Suppressor macrophage treated with lipopolysaccharide for 1 hour (primary cell): ENCODE measurements at places on chromosomes 4 and X.

- DNase-seq, result no peak
These were observed 46.1 kb downstream of the SLIT2 start for GRCh38 chr4:20297783-20298182.

GRCh38 chrX:65586491-65586890, 51.9 kb upstream of the LAS1L start:
- DNase-seq, result no peak

GRCh38 chr4:77881460-77882295, 19.0 kb downstream of the MRPL1 start:
- no peak for DNase-seq

DNA sequence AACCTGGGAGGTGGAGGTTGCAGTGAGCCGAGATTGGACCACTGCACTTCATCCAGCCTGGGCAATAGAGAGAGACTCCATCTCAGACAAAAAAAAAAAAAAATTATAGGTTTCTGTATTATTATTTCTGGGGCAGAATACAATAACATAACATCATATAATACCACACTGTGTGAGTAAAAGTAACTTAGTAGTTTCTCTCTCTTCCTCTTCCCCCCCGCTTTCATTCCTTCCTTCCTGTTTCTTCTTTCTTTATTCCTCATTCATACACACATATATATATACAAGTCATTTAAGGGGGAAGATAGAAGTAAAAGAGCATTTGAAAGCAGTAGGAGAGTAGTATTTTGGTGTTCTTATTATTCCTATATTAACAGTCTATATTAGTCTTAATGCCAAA, 55.9 kb upstream of the FHDC1 start:
- no peak for DNase-seq

DNA sequence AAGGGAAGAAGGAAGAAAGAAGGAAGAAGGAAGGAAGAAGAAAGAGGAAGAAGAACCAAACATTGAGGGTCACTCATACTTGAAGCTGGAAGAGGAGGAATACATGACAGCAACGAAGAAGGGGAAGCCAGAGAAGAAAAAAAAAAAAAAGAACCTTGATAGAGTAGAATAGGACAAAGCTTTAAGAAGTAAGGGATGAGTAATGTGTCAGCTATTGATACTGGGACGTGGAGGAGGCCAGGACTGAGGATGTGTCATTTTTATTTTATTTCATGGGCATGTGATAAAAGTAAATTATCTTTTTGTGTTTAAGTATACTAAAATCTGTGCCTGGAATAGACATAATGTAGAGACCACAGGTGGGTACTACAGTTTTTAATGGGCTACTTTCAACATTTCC, 6.4 kb downstream of the EDA2R start:
- DNase-seq, result no peak

GRCh38 chr4:113635739-113636437, 125.7 kb downstream of the CAMK2D start:
- DNase-seq, result no peak

GRCh38 chr4:73908965-73909364, 39.8 kb downstream of the CXCL1 start:
- DNase-seq, result no peak

GRCh38 chr4:183449193-183449882, 4.9 kb downstream of the CDKN2AIP start:
- peak; percentile 63 for DNase-seq

- DNase-seq, result no peak
These were observed 10.7 kb upstream of the LRBA start for GRCh38 chr4:151025759-151026158.

DNA sequence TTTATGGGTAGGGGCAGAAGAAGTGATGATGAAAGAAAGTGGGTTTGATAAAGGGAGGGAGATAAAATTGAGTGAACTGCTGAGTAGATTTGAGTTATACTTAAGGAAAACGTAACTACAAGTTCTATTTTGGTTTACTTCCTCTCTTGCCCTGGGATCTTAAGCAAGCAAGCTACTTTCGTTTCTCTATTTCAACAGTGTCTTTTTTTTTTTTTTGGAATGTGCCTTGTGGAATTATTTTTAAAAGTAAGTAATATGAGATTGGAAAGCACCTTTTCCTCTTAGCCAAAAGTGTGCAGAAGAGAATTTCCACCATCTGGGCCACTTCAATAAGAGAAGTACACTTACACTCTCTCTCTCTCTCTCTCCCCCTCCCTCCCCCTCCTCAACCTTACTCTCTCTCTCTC, 16.0 kb upstream of the C4orf36 start:
- peak; percentile 75 for DNase-seq

GRCh38 chr4:26692014-26692726, 108.3 kb downstream of the TBC1D19 start:
- no peak for DNase-seq

- DNase-seq, result no peak
These were observed 86.9 kb upstream of the SHISA3 start for GRCh38 chr4:42310358-42310757.

GRCh38 chrX:114973013-114973412, 44.4 kb downstream of the IL13RA2 start:
- no peak for DNase-seq

DNA sequence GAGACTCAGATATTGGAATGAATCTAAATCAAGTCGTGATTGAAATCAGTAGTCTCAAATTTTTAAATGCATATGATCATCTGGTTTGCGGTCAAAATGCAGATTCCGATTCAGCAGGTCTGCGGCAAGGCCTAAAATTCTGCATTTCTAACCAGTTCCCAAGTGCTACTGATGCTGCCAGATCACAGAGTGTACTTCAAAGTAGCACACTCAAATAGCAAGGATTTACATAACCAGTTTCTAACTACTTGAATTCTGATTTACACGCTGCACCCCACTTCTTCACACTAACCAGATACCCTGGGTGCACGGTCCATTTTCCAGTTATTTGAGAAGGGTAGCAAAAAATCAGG, 752 bp downstream of the MBTPS2 start:
- no peak for DNase-seq

GRCh38 chr4:110733901-110734300, 111.0 kb upstream of the PITX2 start:
- no peak for DNase-seq

GRCh38 chr4:109966891-109967481, 54.3 kb downstream of the EGF start:
- no peak for DNase-seq

DNA sequence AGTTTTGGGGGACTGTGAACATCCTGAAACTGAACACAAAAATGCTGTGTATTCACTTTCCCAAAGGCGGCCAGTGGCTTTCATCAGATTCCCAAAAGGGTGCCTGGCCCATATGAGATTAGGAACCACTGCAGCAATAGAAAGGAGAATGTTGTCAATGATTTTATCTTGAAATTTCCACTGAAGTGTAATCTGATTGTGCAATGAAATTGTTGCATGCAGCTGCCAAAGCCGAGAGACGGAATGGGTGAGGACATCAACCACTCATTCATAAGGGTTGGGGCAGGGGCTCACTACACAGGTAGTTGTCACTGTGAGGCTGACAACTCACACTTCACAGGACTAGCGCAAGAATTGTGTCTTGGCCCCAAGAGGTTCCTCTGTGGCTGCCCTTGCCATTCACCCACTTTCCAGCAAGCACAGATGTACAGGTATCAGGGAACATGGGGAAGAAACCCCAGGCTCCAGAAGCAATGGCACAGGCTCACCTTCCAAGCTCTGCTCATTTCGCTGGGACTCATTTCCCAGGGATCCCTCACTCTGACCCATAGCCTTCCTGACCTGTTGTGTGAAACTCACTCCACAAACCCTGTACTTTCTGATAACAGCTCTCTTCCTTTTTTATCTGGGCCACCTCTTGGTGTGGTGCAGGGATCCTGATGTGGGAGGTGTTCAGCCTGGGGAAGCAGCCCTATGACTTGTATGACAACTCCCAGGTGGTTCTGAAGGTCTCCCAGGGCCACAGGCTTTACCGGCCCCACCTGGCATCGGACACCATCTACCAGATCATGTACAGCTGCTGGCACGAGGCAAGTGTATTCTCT, 48.8 kb downstream of the BMX start:
- no peak for DNase-seq

DNA sequence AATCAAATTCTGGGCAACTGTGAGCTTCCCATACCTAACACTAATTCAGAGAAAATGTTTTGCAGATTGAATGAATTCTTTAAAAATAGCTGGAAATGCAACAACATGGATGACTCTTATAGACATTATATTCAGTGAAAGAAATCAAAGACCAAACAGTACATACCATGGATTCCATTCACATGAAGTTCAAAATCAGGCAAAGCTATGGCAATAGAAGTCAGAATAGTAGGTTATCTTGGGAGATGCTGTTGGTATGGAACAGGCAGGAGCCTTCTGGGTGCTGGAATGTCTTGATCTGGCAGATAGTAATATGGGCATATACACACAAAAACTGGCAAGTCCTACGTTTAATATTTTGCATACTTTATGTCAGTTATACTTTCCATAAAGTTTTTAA, 25.5 kb upstream of the CBLL2 start:
- no peak for DNase-seq

DNA sequence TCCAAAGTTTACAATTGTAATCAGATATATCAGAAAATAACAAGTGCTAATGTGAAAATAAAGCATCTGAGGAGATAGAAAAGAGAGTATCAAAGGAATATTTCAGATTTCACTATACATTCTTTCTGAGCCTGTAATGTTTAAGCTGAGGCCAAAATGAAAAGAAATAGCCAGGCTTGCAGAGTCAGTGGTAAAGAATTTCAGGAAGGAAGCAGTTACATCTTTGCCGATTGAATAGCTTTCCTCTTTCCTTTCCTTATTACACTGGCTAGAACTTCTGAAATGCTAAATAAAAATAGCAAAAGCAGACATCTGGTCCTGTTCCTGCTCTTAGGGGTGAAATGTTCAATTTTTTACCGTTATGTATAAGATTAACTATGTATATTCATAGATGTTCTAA, 1441.6 kb upstream of the PCDH7 start:
- DNase-seq, result no peak

GRCh38 chr4:36163198-36163597, 81.1 kb downstream of the ARAP2 start:
- DNase-seq, result no peak

DNA sequence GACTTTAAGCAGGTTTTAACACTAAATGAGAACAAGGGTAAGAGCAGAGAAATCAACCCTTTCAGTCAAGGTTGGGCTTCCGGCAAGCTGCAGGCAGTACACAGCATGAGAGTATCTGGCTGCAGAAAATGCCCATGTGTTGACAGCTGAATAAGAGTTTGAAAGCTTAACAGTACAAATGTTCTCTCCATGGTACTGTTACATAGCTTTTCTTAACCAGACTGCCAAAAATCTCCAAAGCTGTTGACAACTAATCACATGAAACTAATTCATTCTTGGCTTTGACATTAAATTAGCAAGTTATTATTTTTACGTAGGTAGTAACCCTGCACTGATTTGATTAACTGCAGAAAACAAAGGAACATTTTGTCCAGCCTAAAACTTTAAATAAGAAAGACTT, 153.5 kb downstream of the SLC10A7 start:
- no peak for DNase-seq

- peak; percentile 67 for DNase-seq
These were observed 51.7 kb downstream of the GASK1B start for GRCh38 chr4:158121161-158121579.

- DNase-seq, result no peak
These were observed 3.5 kb upstream of the RNF212 start for GRCh38 chr4:1116838-1117237.

DNA sequence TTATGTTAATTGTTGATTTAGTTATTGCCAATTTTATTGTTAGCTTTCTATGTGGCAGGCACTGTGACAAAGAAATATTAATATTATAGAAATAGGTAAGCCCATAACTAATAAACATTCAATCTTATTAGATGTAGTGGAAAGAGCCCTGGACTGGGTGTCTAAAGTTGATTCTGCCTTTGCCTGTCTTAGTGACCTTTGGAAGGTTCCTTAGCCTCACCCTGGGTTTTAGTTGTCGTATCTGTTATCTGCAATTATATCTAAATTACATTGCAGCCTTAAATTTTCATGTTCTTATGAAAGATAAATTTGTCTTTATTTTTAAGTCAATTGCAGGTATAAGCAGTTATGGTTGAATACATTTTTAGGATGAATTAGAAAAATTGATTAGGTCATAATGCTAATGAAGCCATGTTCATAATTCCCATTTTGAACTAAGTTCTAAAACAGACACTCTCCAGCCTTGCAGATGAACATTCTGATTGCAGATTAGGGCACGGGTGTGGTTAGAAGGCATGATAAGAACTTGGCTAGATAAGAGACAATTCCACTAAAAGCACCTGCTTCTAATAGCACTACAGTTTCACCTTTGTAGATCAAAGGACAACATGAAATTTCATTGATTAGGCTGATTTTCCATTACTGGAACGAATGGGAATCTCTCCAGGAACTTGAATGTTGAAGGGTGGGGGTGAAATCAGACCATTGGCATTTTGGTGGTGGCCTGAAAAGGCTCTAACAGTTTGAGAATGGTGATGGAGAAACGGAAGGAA, 17.3 kb upstream of the ENPEP start:
- DNase-seq, result no peak

GRCh38 chr4:39365360-39365759, 802 bp downstream of the RFC1 start:
- DNase-seq, result no peak

DNA sequence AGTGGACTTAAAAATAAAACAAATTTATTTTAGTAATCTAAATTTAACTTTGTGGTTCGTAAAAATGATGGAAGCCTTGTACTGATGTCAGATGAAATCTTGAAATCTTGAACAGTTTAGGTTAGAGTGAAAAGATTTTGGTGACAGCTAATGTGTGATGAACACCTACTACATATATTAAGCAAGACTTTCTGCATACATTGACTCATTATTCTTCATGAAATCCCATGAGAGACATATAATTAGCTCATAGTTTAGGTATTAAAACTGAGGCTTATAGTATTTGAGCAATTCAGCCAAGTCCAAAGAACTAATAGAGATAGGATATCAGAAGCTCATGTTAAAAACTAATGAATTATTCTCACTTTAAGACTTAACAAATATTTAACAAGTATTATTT, 66.9 kb upstream of the PCDH7 start:
- no peak for DNase-seq

DNA sequence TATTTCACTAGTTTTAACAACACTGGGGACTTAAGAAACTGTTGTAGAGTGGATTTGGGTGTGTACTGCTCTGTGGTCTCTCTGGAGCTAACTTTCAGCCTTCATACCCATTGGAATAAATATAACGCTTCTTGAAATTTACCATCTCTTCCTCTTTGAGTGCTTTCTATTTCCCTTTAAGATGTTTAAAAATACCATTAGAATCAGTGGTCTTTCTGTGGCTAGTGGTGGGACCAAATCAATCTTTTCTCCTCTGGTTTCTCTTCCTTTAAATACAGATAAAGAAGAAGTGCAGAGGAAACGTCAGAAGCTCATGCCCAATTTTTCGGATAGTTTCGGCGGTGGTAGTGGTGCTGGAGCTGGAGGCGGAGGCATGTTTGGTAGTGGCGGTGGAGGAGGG, 92.0 kb downstream of the NFKB1 start:
- peak; percentile 41 for DNase-seq

GRCh38 chrX:12580548-12580947, 210.7 kb upstream of the PRPS2 start:
- no peak for DNase-seq

DNA sequence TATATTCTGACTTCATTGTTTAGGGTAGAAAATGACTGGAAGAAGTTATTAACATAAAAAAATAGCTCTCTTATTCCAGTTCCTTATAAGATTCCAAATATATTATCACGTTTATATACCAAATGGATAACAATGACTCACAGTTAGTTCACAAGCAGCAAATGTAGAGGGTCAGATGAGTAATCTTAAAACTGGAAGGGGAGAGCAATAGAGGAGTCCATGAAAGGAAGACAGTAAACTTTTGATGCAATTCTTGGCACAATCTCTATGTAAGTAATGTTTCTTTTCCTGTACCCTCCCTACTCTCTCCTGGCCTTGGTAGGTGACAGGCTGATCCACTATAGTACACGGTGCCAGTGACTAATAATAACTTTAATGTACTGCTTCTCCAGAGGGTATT, 259.0 kb upstream of the TRPC5 start:
- no peak for DNase-seq
